ENCODE measurements at places on chromosomes 3 and 15.

- H3K4me1 ChIP-seq = 0 out of 2 replicates have a peak, but pooled peaks cover 6% of the 10 kb centered on the region
- H3K36me3 ChIP-seq = no peaks in the 10 kb centered on the region
- no peaks in the 10 kb centered on the region for H3K27me3 ChIP-seq
Observed at GRCh38 chr3:31124373-31124772, 229.9 kb upstream of the GADL1 start.

GRCh38 chr15:55736756-55737155, 6.2 kb downstream of the PRTG start:
- no peak overlapping the region for H3K27ac ChIP-seq
- H3K4me3 ChIP-seq = no peak overlapping the region

DNA sequence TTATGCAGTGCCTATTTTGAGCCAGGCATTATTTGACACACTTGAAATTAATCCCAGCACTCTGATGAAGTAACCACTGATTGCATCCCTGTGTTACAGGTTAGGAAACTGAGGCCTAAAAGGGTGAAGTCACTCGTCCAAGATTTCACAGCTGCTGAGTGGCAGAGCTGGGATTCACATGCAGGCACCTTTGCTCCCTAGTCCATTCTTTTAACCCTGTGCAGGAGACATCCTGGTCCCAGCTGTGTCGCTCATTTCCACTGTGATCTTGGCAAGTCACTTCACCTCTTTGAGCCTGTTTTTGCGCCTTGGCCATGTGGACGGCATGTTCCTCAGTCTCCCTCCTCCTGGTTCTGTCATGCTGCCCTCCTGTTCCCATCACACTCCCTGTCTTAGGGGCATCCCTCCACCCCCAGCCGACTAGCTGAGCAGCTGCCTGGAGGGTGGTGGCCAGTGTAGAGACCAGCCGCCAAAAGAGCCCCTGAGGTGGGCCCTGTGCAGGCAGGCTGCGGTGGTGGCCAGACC, 70.6 kb downstream of the SMAD6 start:
- DNase-seq = no peak
- peaks cover 14% of the 10 kb centered on the region for H3K4me1 ChIP-seq
- no peak overlapping the region for H3K4me3 ChIP-seq
- H3K27me3 ChIP-seq = no peaks in the 10 kb centered on the region

- H3K4me1 ChIP-seq = no peaks in the 10 kb centered on the region
- no peaks in the 10 kb centered on the region for H3K27me3 ChIP-seq
- no peaks in the 10 kb centered on the region for H3K36me3 ChIP-seq
- no peak overlapping the region for H3K4me3 ChIP-seq
Observed at GRCh38 chr3:79902151-79902550, 134.4 kb upstream of the ROBO1 start.

- H3K4me1 ChIP-seq = no peaks in the 10 kb centered on the region
- DNase-seq = no peak
- no peak overlapping the region for H3K27ac ChIP-seq
- H3K4me3 ChIP-seq = no peak overlapping the region
- H3K27me3 ChIP-seq = no peaks in the 10 kb centered on the region
- H3K36me3 ChIP-seq = no peaks in the 10 kb centered on the region
Observed at GRCh38 chr3:89419647-89420241, 312.3 kb downstream of the EPHA3 start.

- no peaks in the 10 kb centered on the region for H3K36me3 ChIP-seq
- H3K27me3 ChIP-seq = no peaks in the 10 kb centered on the region
- H3K27ac ChIP-seq = no peak overlapping the region
- no peak overlapping the region for H3K4me3 ChIP-seq
Observed at GRCh38 chr3:196096382-196096953, 14.6 kb upstream of the TFRC start.

DNA sequence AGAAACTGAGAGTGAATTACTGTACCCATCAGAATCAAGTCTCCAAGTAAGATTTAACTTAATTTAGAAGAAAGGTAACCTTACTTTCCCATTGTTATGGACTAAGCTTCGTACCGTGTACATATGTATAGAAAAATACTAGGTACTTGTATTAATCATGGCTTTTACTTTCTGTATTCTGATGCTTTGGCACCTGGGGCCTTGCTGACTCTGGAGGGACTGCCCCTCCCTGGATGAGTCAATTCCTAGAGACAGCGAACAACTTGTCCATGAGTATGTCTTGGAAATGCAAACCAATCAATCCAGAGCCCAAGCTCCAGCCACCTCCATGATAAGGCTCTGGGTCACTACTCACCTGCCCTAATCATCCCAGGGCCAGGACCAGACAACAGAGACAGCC, 50.0 kb upstream of the DGKG start:
- no peaks in the 10 kb centered on the region for H3K36me3 ChIP-seq
- DNase-seq = no peak
- no peak overlapping the region for H3K27ac ChIP-seq
- no peak overlapping the region for H3K4me3 ChIP-seq

DNA sequence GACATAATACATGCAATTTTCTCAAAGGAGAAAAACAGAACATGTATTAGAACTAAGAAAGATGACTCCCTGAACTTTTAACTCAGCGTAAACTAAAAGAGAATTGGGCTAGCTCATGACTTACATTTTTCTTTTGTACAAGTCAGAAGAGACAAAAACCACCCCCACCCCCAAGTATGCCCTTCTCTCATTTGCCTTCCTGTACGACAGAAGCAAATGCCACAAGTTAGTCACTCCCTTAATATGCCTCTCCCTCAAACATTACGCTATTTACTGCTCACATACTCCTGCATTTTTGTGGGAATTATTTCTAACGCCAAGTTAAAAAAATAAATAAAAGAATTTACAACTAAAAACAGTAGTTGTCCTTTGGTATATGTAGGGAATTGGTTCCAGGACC, 22.0 kb downstream of the CPEB1 start:
- H3K27me3 ChIP-seq = no peaks in the 10 kb centered on the region
- no peaks in the 10 kb centered on the region for H3K36me3 ChIP-seq
- H3K27ac ChIP-seq = no peak overlapping the region
- no peaks in the 10 kb centered on the region for H3K4me1 ChIP-seq

GRCh38 chr3:107938143-107938542, 152.7 kb downstream of the CD47 start:
- no peak overlapping the region for H3K4me3 ChIP-seq
- H3K27me3 ChIP-seq = no peaks in the 10 kb centered on the region
- H3K27ac ChIP-seq = no peak overlapping the region
- no peaks in the 10 kb centered on the region for H3K4me1 ChIP-seq
- no peak for DNase-seq

GRCh38 chr3:80213086-80213485, 445.3 kb upstream of the ROBO1 start:
- no peaks in the 10 kb centered on the region for H3K36me3 ChIP-seq
- H3K4me3 ChIP-seq = no peak overlapping the region
- H3K4me1 ChIP-seq = peaks cover 2% of the 10 kb centered on the region
- DNase-seq = no peak
- H3K27me3 ChIP-seq = no peaks in the 10 kb centered on the region

- no peaks in the 10 kb centered on the region for H3K4me1 ChIP-seq
- no peak overlapping the region for H3K27ac ChIP-seq
- no peak overlapping the region for H3K4me3 ChIP-seq
- no peaks in the 10 kb centered on the region for H3K36me3 ChIP-seq
- DNase-seq = no peak
- no peaks in the 10 kb centered on the region for H3K27me3 ChIP-seq
Observed at GRCh38 chr3:22777834-22778233, 425.3 kb upstream of the UBE2E2 start.

Data from H1 (cell line).